ENCODE measurements at places on chromosomes 13 and 19.

DNA sequence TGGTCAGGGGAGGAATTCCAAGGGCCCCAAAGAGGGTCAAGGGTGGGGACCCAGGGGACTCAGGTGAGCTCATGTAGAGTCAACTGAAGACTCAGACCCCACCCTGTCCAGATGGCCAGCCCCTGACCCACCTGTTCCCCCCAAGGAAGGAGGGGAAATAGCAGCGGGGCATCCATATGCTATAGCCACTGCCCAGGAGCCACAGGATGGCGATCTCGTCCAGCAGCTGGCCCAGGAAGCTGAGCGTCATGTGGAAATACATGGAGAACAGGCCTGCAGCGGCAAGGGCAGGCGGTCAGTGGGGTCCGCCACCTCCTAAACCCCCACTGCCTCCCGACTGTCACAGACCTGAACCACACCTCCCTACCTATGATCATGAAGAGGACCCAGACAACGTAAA, 21.4 kb downstream of the ACER1 start:
- no peak for DNase-seq

DNA sequence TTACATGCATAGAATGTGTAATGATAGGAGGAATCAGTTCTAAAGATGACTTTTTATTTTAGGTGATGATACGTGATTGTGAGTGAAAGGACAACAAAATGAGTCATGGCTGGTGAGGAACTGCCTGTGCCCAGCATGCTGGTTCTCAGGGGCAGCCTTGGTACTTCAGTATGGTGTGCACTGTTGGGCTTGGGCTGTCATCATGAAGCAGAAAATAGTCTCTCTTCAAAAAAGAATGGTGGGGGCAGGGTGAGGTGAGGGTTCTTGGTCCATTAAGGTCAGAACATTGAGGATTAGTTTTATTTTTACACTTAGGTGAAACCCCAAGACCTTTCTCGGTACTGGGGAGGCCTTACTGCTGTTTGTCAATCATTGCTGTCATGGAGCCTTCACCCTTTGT, 309.5 kb downstream of the MTUS2 start:
- DNase-seq, result no peak

DNA sequence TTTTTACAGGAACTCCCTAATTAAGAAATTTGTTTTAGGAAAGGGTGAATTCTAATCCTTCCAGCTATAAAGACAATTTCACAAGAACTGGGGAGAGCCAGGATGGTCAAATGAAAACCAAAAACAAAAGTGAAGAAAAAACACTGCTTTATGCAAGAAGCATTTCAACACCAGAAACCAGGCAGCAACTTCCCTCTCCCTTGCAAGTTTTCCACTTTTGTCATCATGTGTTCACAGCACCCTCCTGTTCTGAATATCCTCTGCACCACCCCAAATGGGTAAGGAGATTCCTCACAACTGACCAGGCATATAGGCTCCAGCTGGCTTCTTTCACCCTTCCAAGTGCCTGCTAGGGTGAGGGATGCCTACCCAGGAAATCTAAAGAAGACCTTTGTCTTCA, 328.1 kb downstream of the TBC1D4 start:
- no peak for DNase-seq

- no peak for DNase-seq
Observed at GRCh38 chr13:44617648-44618047, 41.5 kb upstream of the TSC22D1 start.

- DNase-seq, result peak; percentile 73
Observed at GRCh38 chr19:17205237-17206140, 9.7 kb upstream of the USE1 start.

DNA sequence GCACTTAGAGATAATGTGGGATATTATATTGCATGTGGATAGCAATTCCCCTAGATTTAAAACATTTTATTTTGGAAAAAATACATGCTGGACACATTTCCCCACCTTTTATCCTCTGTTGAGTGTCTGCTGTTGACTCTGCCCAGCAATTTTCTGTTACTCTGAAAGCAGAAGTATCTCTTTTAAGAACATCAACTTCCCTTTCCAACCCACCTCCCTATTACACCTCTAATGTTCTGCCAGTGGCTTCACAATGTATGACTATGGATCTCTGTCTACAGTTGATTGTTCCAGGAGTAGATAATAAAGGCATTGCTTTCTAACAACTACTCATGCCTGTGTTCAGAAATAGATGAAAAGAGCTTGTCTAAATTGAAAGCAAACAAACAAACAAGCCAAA, 754.8 kb upstream of the SLITRK6 start:
- DNase-seq, result no peak
